AG04450 (cell line): ENCODE measurements at places on chromosomes 3 and 15. TPM values are rescaled to one million over a fixed set of nuclear protein-coding genes. Genes with fewer than 3 reads are reported as not detected.

The SPG21 gene
- 85.7 and 101 TPM in 2 replicates for polyA plus RNA-seq

The GPR15 gene
- polyA plus RNA-seq: not detected in 2 replicates

The HRG gene
- not detected in 2 replicates for polyA plus RNA-seq

The NPAP1 gene
- not detected in 2 replicates for polyA plus RNA-seq

DNA sequence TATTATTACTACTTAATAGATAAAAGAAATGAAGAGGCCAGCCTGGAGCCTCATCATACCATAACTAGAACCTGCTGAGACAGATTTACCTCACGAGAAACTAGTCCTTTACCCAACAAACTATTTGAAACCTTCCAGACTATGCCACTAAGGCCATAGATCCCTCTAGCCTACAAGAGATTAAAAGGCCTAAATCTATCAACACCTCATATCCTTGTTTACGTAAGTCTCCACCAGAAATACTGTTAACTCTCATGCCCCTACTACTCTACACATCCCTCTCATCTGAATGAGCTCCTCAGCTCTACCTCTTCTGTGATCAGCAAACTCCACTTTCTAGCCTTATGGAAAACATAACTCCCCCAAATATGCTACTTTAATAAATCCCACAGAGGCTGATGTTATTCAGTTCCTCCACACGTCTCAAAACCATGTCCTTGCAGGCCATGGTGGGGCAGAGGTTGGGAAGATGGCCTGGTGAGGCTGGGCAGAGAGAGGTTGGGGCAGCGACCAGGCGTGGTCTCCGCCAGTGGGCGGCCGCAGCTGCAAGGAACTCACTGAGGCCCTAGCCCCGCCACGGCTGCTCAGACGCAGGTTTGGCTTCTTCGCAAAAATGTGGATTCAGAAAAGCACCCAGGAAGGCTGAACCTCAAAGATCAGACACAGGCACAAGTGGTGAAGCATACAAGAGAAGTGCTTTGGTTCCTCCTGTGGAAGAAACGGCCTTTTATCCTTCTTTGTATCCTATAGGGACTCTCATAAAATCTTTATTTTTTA is 65.8 kb downstream of the GSK3B start:
- no peak for DNase-seq

DNA sequence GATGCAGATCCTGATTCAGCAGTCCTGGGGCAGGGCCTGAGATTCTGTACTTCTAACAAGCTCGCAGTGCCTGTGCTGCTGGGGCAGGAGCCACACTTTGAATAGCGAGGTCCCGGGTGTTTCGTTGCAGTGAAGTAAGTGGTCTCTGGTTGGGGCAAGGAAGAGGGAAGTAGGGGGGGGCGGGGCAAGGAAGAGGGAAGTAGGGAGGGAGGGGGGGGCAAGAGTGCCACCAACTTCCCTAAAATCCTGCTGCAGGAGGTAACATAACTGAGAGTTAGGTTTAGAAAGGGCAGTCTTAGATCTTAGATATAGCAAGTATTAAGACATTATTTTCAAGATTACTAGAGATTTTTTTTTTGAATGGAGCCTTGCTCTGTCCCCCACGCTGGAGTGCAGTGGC is 35.5 kb downstream of the CRTAP start:
- DNase-seq: no peak

DNA sequence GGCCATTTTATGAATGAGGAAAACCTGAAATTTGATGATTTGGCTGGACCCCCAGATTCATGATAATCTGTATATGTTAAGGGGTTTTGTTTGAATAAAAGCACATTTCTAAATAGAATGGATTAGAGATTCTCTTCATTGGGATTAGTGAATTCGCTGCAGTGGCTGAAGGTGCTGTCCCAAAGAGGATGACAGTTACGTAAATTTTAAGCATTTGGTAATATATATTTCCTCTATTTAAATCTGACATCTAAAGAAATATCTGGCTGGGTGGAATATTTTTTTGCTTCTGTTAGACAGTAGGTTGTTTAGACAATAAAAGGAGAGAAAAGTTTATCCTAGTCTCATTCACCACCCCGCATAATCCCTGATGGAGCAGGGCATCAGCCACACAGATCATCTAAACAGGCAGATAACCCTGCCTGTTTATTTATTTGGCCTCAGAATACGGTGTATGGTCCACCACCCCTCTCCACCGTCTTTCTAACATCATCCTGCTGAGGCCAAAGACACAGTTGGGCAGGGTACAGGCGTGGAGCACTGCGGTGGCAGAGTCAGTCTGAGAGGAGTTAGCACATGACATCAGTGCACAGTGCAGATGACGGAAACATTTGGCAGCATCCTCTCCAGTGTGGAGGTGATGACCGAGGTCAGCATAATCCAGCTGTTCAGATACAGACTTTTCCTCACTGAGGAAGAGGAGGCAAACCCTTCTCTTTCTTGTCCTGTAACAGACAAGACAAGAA is 20.4 kb upstream of the NFKBIZ start:
- DNase-seq: no peak

GRCh38 chr15:97081666-97082226 is 751.2 kb downstream of the NR2F2 start:
- no peak for DNase-seq

GRCh38 chr3:129441215-129441614 is 1.2 kb downstream of the IFT122 start:
- DNase-seq: no peak

DNA sequence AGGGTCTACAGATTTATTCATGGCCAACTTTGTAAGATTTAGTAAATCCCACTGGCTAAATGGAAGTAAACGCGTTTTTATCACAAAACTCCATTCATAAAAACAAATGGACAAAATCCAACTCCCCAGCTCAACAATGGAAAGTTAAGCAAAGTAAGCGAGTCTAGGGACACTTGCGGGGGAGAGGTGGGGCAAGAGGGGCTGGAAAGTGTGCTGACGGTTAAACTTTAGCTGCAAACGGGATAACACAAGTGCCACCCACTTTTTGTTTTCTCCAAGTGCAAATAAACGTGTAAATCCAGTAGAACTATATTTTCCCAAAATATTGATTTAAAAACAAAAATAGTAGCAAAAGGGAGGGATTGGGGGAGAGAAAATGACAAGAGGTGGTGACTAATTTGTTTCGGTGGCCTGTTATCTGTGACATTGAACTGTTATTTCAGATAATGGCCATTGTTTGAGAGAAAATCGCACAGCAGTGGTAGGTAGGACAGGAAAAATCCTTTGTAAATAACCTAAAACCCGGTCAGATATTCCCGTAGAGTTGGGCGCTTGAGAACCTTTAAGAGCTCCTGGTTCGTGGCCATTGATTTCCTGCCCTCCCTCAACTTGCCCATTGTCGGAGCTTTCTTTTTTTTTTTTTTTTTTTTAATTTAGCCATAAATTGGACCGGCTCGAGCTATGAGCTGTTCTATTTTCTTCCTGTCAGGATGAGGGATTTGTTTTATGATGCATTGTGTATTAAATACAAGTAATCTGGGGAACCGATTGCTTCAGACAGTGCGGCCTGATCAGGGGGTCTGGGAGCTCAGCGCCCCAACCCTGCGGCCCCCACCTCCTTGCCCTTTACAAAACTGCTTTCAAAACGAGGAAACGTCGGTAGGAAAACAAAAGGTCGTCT is 514.8 kb downstream of the MECOM start:
- no peak for DNase-seq

GRCh38 chr15:61983081-61983480 is 77.2 kb downstream of the VPS13C start:
- no peak for DNase-seq
